ENCODE measurements at places on chromosomes 11 and 22.

DNA sequence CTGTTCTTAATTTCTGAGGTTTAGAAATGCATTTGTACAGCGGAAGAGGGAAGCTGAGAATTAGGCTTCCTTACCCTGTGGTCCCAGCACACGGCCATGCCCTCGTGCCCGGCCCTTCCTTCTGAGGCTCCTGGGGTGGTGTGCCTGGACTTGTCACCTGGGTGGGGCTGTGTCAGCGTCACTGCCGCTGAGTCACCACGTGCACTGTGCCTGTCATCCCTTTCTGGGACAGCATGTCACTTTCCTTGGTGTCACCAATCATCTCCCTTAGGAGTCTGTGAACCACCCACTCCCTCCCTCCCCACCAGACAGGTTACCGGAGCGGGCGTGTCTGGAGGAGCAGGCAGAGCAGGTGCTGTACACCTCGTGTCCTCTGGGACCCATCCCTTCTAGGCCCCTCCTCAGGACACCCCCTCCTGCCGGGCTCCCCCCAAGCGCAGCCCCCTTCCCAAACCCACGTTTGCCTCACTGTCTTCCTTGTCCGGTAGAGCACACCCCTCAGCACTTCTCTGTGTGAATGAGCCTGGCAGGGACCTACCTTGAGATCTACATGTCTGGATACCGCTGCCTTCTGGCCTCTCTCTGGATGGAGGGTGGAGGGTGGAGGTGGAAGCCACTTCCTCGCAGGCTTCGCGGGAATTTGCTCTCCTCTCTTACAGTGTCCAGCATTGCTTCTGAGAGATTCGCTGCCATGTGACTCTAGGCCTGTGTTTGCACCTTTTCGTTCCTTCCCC is 367.6 kb downstream of the TBC1D22A start:
- DNase-seq, result peak; percentile 85

DNA sequence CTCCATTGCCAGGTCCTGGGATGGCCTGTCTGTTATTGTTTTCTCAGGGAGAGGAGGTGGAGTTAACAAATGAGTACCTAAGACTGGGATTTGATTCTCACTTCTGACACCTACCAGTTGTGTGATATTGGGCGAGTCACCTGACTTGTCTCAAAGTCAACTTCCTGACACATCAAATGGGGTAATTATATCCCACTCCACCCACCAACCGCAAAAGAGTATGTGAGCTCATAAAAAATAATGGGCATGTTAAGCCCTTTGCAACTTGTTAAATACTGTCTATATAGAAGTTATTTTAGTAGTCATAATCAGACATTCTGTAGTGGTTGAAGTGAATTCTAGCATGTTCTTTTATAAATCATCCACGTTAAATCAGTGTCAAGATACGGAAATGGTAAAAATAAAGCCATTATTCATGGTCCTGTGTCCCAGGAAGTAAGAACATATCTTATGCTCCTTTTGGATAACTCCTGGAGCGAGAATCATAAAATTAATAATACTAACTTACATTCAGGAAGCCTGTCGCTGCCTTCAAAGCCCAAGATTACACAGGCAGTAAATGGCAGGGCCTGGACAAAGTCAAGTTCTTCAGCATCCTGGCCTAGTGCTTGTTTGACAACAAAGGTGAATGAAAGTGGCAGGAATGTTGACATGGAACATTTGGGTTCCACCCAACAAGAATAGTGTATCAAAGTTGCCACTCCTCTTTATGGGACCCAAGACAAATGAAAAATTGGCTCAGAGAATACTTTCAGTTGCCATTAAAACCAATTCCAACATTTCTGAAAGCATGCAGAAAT is 54.3 kb downstream of the SYTL2 start:
- DNase-seq, result peak; percentile 86

DNA sequence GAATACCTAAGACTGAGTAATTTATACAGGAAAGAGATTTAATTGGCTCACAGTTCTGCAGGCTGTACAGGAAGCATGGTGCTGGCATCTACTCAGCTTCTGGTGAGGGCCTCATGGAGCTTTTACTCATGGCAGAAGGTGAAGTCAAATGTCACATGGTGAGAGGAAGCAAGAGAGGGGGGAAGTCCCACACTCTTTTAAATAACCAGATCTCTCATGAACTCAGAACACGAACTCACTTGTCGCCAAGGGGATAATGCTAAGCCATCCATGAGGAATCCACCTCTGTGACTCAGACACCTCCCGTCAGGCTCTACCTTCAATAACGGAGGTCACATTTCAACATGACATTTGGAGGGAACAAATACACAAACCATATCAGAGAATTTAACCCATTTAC is 42.2 kb downstream of the BIRC2 start:
- DNase-seq, result no peak

DNA sequence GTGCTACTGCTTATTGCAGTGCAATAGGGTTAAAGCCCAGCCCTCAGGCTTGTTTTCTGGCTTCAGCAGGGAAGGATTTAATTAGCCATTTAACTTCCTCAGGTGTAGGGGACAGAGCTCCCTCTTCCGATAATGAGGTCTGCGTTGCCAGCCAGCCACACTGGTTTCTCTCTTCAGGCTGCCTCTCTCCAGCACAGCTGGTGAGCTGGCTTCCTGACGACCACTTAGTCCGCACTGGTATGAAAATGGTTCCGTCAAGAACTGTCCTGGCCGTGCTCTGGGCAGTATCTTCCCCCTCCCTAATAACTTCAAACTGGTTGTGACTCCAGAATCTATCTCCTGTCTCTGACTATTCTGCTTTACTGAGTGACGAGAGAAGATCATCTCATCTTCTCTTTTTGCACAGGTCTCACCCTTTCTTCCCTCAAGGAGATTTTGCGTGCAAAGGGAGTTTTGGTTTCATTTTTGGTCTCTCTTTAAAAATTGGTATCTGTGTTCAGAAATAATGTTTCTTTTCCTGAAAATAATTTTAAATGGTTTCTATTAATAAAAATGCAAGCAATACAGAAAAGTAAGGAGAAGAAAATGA is 49.2 kb downstream of the CNTN5 start:
- no peak for DNase-seq

GRCh38 chr11:133047036-133047770 is 485.1 kb downstream of the OPCML start:
- no peak for DNase-seq

- DNase-seq, result peak; percentile 6
These were observed 20.1 kb downstream of the OOSP3 start for GRCh38 chr11:59898650-59899049.

All from SW480 (cell line).